Suprapubic skin (tissue), 4 donors: ENCODE measurements at places on chromosomes 7 and 10.

DNA sequence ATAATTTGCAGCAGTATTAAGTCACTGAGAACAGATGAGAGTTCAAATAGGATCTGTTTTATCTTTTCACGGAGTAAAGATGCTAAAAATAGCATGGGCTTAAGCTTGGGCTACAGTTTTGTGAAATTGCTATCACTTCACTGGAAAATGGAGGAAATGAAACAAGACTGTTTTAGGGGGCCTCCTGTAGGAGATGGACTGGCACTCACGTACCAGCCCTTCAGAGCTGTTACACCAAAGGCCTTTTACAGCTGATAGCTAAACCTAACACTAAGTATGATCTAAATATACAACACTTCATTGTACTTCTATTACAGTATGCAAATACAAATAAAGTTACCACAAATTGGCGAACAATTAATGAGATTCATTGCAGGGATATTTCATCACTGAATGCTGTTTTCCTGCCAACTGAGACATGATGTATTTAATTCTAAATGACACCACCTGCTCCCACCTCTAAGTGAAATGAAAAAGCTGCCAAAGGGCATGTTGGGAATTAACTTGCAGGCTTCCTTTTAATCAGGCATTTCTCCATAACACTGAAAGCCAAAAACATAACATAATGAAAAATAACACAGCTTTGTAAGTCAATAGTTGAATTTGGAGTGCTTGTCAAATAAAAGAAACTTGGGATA lies 304.5 kb upstream of the LRRN3 start:
- DNase-seq, result no peak

DNA sequence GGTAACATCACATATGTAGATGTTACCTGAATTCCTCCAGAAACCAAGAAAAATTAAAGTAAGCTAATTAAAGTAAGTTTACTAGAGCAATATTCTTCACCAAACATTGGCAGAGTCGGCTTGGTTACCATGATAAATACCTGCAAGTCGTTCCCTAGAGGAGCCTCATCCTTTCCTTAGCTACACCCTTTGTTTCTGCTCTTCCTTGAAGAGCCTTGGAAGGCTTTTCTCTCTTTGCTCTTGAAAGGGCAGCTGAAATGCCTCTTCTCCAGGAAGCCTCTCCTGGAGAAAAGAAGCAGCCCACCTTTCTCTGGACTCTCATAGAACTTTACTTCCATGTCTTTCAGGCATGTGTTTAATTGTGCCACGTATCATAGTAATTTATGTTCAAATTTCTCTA lies 34.9 kb upstream of the CALD1 start:
- no peak for DNase-seq

GRCh38 chr10:75335191-75335590 lies 66.4 kb downstream of the ZNF503 start:
- no peak for DNase-seq

DNA sequence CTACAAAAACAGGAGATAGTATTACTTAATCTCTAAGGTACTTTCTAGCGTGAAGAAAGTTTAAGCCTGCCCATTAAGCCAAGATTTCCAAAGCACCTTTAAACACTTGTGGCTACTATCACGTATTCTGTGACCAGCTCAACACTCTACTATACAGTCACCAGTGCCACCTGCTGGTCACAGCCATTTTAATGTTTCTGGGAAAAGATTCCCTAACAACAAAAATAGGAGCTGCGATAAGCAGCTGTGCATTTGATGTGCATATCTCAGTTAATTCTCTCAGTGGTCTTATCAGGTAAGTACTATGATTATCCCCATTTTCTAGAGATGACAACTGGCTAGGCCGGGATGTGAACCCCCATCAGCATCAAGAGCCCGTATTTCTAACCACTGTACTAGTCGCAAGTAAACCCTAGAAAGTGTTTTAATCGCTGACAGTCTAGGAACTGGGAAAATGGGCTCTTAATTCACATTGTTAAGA lies 860 bp downstream of the SEC31B start:
- DNase-seq, result no peak

- DNase-seq, result no peak
Measured at GRCh38 chr7:22429386-22429785, 70.6 kb downstream of the STEAP1B start.

DNA sequence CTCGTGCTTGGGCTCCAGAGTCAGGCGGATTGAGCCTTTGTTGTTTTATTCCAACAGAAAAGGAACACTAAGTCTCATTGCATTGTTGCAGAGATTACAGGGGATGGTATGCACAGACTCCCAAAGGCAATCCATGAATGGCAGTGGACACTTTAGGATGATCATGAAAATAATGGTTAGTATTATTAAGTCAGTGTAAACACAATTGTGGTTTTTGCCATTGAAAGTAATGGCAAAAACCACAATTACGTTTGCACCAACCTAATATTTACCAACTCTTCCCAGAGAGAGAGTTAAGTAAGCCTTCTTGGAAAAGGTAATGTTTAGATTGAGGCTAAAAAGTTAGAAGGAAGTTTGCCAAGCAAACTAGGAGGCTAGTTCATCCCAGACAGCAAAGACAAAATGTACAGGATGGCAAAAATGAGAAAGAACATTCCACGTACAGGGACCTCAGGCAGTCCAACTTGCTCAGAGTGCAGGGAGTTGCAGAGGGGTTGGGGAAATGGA lies 72.9 kb upstream of the AMPH start:
- no peak for DNase-seq

DNA sequence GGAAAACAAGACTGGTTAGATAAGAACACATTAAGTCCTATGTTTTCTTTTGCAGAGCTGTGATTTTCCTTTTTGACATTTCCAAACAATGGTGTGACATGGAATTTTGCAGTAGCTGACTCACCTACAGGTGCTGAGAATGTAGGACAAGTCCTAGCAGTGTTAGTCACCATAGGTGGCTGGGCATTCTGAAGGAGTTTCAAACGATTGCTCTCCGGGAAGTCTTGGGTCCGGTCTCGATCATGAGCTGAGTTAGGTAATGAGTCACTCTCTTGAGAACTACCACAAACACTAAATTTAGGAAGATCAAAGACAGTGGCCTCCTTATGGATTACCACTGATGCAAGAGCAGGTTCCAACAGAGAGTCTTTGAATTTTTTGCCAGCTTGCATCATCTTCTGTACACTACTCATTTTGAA lies 3.6 kb downstream of the FIGNL1 start:
- DNase-seq, result no peak

DNA sequence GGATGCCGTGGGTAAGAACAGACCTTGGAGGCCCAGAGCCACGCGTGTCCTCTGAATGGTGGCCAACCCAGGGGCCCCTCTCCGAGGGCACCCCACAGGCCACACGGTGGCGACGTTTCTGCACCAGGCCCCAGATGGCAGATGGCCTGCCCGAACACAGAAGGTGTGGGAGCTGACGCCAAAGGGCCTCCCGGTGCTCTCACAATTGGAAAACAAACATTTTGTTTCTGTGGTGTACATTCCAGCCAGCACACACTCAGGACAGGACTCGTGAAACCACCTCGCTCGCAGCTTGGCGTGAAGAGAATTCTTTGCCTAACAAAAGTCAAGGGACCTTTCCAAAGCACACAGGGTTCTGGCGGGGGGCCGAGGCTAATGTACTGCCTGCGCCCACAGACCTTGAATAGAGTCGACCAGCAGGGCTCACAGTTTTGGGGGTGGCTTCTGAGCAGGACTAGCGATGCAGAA lies 112.1 kb downstream of the FAM53B start:
- DNase-seq, result no peak

GRCh38 chr7:128456255-128456725 lies 612 bp downstream of the HILPDA start:
- no peak for DNase-seq

DNA sequence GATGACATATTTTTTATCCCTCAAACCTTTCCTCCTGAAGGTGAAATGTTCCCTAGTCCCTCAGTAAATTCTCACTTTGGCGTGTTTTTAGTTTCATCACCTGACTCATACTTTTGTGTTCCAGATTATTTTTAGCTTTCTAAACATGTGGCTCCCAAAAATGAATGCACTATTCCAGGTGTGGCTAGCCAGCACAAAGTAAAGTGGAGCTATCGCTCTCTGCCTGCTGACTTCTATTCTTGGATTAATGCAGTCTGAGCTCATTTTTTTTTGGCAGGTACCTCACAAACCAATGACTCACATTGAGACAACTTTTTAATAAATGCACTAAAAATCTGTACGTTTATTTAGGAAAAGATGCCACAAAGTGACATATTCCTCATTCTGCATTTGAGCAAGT lies 58.8 kb upstream of the LANCL2 start:
- no peak for DNase-seq

DNA sequence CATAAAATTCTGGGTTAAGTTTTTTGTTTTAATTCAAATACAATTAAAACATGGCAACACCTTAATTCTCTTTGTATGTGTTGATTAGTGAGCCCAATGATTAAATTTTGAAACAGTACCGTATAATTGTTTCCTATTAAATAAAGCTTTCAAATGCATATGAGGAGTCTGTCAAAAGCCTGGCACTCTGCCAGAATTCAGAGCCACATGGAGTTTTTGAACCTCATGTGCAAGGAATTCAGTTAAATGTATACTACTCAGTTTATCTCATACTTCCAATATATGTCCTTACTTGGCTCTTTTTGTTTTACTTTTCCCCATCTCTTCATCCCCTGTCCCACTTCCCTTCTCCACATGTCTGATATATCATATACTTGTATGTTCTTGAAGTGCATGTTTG lies 165.6 kb upstream of the FAM3C start:
- no peak for DNase-seq

GRCh38 chr7:78139335-78139734 lies 340.8 kb downstream of the PHTF2 start:
- no peak for DNase-seq
